ENCODE measurements at places on chromosomes 2 and 18. TPM values are rescaled to one million over a fixed set of nuclear protein-coding genes. Genes with fewer than 3 reads are reported as not detected.

DNA sequence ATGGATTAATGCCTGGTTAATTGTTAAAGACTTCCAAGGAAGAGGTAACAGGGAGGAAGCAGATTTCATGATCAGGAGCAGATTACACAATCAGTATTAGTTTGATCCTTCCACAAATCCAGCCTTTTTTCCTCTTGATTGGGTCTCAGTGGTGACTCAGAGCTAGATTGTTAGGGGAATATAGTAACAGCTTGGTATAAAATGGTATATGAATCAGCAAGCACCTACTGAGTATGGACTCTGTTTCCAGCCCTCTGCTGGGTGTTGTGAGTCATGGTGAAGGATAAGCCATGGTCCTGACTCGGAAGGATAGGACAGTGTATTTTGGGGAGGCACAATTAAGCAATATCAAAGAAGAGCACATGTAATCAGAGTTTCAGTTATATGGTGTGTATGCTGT lies 272.4 kb upstream of the DPP10 start:
- DNase-seq, result no peak

- no peak for DNase-seq
These were observed 56.2 kb downstream of the AQP4 start for GRCh38 chr18:26809346-26809745.

- DNase-seq, result no peak
These were observed 24.9 kb downstream of the TET3 start for GRCh38 chr2:74009577-74009976.

- no peak for DNase-seq
These were observed 53.3 kb downstream of the FECH start for GRCh38 chr18:57533006-57533867.

GRCh38 chr2:20111311-20112131 lies 60.1 kb upstream of the LAPTM4A start:
- no peak for DNase-seq

AGXT gene
- polyA plus RNA-seq, result not detected

CFAP65 gene
- polyA plus RNA-seq, result not detected

SLC9A4 gene
- not detected for polyA plus RNA-seq

HOXD1 gene
- polyA plus RNA-seq, result not detected

NEU2 gene
- polyA plus RNA-seq, result not detected

ABCG8 gene
- polyA plus RNA-seq, result not detected

All from CD8-positive, alpha-beta memory T cell (primary cell).